ENCODE measurements at places on chromosomes 5 and 9.
A peak's percentile ranks its signal among the peaks of the same experiment; 100 is the strongest.

GRCh38 chr9:113409883-113410206 is 630 bp downstream of the POLE3 start:
- DNase-seq = no peak

DNA sequence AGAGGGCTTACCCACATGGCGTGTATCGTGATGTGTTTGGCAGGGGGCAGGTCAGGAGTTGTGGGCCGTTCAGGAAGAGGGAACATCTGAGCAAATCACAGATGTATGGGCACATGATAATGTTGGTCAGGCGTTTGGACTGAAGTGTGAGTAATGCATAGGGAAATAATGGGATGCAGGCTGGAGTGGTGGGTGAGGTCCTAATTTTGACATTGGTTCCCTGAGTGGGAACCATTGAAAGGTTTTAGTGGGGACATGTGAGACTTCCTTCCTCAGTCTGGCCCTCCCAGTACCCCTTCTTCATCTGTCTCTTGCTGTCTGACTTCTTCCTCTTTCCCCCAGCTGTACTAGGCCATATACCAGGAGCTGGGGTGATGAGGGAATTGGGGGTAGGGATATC is 7.6 kb downstream of the OTULIN start:
- DNase-seq = no peak

- DNase-seq = no peak
These were observed 92.3 kb upstream of the FANCC start for GRCh38 chr9:95409650-95410426.

GRCh38 chr5:83034528-83035207 is 42.5 kb downstream of the TMEM167A start:
- no peak for DNase-seq

DNA sequence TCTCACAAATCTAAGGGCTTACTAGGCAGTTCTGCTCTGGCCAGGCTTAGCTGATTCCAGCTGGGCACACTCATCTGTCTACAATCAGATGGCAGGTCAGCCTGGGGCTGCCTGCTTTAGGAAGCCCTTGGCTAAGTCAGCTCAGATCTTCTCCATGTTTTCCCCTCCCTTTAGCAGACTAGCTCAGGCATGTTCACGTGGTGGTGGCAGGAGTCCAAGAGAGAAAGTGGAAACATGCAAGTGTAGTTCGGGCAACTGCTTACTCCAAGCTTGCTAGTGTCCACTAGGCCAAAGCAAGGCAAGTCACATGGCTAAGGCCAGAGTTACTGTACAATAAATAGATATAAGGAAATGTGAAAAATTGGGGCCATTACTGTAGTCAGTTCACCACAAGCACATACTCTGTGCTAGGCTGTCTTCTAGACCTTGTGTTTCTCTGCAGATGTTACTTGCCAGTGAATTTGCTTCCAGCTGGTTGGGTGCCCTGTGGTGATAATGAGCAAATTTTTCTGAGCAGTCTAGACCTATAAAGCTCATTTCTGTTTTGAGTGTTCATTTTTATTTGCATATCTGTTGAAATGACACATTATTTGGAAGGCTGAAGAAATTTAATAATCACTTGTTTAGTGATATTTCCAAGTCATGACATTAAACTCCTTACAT is 38.3 kb downstream of the RECK start:
- DNase-seq = peak; percentile 9

DNA sequence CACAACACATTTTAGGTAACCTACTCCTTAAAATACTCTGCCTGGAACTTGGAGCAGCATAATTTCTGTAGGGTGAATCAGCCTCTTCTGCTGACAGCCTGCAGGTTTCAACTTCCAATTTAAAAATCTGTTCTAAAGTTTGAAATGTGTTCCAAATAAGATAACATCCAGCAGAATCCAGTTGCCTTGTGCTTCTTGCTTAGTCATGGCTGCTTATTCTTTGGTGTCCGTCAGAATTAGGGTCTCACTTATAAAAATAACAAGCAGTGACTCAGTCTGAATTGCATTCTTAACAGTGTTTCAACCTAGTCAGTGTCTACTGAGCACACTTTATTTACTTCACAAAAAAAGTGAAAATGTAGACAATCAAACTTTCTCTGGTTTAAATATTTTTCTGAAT is 3.7 kb downstream of the CDH6 start:
- no peak for DNase-seq

GRCh38 chr5:144356489-144356888 is 185.8 kb downstream of the KCTD16 start:
- DNase-seq = no peak

DNA sequence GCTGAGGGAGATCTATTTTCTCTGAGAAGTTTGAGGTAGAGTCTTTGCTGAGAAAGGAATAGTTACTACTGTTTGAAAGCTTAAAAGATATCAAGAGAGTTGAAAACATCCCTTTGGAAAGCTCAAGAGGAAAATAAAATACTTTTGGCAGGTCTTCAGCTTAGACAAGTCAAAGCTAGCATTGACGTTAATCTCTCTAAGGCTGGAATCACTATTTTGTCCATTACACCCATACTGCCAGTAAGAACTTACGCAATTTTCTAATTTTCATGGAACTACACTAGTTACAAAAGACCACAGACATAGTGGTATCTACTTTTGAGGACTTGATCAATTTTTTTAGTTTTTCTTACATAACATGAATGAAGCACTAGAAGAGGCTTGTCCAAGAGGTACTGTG is 494.9 kb downstream of the PSAT1 start:
- DNase-seq = no peak

DNA sequence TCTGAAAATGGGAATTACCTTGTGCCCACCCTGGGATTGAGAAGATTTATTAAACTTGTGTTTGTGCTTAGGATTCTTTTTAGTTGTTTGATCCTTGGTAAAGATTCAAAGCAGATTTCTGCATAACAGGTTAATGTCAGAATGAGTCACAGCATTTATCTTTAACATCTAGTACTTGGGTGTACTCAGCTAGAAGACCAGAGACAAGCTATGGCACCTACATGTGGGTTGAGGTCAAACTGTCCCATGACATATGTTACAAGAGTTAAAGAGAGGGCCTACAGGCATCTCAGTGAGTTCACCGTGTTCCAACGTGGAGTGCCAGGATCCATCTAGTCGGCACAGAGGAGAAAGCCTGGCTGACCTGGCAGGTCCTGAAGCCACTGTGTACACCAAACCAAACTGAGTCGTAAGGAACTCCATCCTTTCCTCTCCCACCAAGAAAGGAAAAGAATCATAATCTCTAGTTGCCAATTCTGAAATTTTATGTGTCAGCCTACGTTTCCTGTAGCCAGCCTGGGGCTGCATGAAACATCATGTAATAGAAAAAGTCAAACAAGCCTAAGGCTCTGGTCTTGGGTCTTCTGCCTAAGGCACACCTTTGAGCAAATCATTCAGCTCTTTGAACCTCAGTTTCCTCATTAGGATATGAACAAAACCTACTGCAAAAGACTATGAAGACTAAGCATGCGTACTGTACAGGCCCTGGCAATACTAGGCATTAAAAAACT is 73.7 kb downstream of the RCL1 start:
- DNase-seq = no peak
